Stimulated activated CD4-positive, alpha-beta T cell treated with anti-CD3 and anti-CD28 coated beads, Interleukin-1b, Interleukin-23, amount 100 ng/mL, for 1 hour (primary cell): ENCODE measurements at places on chromosomes 12 and 14.
A peak's percentile ranks its signal among the peaks of the same experiment; 100 is the strongest.

GRCh38 chr14:99839696-99840095 lies 46.5 kb downstream of the EML1 start:
- no peak for DNase-seq

GRCh38 chr12:132535019-132535418 lies 45.1 kb downstream of the FBRSL1 start:
- no peak for DNase-seq

- no peak for DNase-seq
Observed at GRCh38 chr12:1533205-1533601, 61.2 kb downstream of the FBXL14 start.

- DNase-seq = no peak
Observed at GRCh38 chr12:66149702-66150398, 19.3 kb upstream of the LLPH start.

DNA sequence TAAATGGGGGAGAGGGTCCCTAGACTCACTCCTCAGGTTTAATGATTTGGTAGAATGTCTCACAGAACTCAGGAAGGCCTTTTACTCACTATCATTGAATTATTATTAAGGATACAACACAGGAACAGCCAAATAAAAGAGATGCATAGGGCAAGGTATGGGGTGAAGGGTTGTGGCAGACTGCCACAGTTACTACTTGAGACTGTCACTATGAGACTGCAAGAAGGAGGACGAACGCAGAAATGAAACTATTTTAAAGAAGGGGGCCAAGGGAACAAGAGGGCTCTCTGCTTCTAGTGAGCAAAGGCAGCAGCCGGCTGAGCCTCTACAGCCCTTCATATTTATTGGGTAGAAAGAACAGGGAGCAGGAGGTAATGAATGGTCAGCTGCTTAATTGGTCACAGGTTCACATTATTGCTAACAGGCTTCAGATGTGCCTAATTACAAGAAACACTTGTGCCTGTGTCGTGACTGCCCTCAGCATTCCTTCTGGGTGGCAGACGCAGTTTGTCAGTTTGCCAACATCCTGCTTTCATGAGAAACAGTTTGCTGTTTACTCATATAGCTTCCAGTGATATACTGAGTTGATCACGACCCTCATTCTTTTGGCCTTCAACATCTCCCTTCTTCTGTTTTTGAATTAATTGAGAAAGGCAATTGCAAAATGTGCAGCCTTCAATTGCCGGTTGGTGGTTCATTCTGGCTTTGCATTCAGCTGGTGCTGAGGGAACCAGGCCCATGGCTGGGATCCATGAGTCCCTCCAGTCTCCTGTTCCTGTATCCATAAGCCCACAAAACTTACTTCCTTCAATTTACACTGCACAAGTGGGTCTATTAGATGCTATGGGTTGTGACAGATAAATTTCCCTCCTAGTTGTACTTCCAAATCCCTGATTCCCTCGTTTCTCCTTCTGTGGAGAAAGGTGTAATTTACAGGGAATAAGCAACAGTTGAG lies 82.8 kb upstream of the PLEKHG7 start:
- DNase-seq = no peak

DNA sequence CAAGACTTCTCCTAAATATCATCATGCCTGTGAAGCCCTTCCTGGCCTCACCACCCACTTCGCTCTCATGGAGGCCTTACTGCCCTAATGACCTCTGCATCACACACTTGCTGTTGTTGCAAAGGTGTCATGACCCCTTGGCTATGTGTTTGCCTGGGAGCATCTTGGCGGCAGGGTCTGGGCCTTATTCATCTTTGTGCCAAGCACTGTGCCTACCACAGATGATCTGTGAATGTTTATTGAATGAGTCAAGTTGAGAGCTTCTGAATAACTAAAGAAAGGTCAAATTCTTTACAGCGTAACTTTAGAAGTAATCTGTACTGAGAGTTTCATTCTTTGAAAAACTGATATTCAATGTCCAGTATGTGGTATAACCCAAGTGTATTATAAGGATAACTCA lies 113.3 kb downstream of the TTC8 start:
- no peak for DNase-seq

GRCh38 chr14:51059032-51059431 lies 35.9 kb downstream of the TRIM9 start:
- DNase-seq = no peak

DNA sequence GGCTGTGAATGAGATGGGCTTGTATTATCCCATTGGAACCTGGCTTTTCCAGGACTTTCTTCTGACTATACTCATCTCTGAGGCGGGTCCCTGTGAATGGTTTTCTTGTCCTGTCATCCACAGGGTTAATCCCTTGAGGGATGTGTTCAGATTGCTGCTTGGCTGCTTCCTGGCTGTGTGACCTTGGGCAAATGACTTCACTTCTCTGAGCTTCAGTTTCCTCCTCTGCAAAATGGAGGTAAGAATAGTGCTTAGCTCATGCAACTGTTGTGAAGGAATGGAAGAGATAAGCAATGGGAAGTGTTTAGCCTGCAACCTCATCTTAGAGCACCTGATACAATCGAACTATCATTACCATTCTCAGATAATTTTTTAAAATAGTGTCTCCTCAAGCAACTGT lies 32.1 kb upstream of the PPP1CC start:
- DNase-seq = no peak

GRCh38 chr14:37584211-37585100 lies 10.6 kb downstream of the FOXA1 start:
- DNase-seq = no peak

DNA sequence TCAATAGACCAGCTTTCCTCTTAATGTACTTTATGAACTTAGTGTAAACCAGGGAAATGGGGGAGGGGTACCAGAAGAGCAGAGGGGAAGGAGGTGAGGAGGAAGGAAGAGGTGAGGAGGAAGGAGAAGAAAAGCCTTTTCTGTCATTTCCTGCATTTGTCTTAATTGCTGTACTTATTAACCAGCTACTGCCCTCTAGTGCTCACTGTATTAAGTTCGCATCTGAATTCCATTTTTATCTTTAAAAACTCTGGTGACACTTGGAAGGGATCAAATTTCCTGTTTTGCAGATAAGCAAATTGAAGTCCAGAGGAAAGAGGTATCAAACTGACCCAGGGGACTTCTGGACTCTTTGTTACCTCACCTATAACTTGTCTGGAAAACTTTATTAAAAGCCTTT lies 22.2 kb downstream of the MANSC1 start:
- no peak for DNase-seq

DNA sequence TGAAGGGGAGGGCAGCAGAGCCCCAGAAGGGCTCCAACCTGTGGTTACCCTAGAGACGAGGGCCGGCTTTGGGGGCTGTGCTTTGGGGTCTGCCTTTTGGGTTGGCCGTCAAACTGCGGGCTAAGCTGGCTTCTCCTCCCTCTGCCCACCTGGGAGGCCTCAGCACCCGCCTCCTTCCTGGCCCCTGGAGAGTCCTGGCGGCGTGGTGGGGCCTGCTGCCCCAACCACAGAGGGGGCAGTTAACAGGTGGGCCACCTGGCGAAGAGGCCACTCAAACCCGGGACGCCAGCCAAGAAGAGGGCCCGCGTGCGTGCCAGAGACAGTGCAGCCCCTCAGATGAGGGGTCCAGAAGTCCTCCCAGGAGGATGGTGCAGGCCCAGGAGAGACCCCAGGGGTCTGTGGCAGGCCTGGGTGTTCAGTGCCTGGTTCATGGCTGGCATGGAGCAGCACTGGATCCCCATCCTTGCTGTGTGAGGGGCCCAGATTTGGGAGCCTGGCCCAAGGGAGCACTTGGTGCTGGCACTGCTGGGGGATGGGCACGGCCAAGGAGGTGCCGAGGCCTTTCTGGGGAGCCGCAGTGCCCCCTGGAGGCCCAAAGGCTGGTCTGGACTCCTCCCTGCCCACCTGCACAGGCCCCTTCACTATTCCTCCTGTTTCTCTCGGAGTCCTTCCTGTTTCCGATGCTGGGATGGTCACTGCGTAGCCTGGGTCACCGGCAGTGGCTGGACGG lies 48.8 kb downstream of the LRCOL1 start:
- no peak for DNase-seq

DNA sequence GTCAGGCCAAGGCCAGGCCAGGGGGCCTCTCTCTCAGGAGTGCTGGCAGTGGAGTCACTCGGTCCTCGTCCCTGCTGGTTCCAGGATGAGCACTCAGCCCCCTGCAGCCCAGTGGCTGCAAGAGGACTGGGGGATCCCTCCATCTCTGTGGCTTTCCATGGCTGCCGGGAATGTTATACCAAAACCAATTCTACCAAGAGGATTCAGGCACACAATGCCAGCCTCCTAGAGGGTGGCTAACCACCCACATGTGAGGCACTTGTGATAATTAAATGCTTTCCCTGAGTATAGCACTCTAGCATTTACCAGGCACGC lies 21.9 kb downstream of the ASB2 start:
- DNase-seq = no peak

DNA sequence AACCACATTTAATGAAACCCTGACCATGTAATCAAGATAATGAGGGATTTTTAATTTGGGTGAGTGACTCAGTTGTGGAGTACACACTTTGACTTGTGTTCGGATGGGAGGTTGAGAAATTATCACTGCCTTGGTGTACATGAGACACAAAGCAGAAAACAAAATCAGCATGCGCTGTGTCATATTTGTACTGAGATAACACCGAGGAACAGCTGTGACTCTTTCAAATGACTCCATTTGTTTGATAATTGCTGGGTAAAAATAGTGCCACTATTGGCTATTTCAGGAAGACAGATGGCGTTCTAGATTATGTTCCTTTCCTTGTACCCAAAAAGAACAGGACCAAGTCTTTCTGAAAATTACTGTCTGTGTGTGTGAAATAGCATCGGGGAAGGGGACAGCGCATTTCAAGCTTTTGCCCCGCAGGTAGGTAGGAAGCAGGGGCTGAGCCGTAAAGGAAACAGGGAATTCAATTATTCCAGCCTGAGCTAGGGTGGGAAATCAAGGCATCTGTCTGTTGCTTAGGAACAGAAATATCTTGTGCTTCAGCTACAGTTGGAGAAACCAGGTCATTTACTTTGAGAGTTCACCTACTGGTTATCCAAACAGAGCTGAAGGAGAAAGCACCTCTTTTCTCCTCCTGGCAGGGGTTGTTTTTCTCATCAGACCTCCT lies 114.3 kb downstream of the SNAPC1 start:
- DNase-seq = no peak

DNA sequence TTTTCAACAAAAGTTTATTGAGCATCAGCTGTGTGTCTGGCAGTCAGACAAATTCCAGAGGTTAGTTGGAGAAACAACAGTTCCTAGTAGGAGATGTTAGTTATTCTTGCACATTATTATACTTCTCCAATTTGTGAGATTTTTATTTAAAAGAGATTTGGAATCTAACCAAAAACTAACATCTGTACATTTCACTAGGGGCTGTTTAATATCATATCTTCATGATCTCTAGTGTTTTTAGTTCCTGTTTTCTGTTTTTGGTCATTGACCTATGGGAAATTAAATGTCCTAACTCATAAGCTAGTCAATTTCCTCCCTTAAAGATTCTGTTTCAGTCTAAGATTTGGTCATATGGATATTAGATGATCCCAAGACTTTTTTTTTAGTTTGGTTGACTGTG lies 34.1 kb upstream of the KLHDC2 start:
- no peak for DNase-seq

- DNase-seq = no peak
Observed at GRCh38 chr12:98533723-98534251, 18.4 kb downstream of the TMPO start.

DNA sequence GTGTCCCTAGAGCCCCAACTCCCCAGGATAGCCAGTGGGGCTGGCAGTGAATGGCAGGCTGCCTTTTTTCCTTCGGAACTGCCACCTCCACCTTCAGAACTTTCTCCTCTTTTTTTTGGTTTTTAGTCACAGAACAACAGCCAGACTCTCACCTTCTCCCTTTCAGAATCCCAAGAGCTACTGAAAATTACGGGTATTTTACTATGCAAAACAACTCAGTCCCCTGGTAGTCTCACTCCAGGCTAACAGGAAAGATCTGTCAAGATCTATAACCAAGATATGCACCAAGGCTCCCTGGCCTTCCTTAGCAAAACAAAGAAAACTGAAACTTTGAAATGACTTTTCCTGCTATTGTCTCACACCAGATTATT lies 12.5 kb downstream of the PLEKHG6 start:
- DNase-seq = no peak

DNA sequence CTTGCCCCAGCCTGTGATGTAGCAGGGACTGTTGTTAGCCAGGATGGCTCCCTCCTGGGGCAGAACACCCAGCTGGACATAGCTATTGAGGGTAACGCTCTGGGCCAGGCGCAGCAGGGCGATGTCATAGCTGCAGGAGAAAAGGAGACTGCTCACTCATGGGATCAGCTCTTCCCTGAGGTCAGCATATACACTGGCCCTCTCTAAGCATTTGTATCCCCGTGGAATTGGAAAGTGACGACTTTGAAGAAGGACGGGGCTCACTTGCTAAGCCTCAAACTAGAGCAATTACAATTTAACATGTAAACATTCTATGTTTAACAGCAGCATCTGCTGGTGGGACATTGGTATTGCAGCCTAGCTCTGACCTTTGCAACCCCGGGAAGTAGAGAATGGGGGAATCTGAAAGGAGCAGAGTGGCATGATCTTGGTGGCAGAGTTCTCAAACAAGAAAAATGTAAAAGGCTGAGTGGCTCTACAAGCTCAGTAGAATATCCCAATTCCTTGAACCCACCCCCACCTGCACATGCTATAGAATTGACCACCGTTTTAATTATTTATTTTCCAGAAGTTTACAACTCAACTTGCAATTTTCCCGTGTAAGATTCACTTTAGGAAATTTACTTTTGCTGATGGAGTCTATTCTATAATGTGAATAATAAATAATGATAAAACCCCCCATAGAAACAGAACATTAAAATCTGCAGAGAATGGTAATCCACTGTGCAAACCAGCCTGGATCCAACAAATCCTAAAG lies 5.0 kb downstream of the CELA1 start:
- DNase-seq = peak; percentile 46

DNA sequence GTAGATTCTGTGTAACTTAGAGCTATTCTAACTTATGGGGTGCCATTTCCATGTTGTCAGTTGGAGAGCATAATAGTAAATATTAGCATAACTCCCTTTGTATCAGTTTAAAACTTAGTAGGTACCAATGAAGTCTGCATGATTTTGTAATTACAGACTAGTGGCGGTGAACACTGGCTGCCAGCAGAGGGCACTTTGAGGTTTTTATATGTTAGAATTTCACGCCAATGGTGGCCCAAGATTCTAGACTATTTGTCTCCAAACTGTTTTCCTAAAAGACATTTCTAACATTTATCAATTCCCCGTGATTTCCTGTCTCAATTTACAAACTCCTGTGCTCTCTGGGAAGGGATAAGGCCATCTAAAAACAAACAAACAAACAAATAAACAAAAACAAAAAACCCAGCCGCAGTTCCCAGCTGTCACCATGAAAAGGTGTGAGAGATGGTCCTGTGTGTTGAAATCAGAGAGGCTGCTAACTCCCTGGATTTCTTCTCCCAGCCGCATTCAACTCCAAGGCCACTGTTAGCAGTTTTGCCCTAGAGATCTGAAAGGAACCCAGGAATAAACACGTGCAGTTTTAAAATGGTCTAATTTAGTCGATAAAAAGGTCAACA lies 57.6 kb downstream of the BRMS1L start:
- no peak for DNase-seq

- DNase-seq = no peak
Observed at GRCh38 chr14:88493392-88494185, 61.2 kb downstream of the PTPN21 start.
